ENCODE measurements at places on chromosomes 16 and 17. TPM values are rescaled to one million over a fixed set of nuclear protein-coding genes. Genes with fewer than 3 reads are reported as not detected.

Gene ZPBP2
- 0.81 TPM for total RNA-seq

Gene SLC52A1
- 0.23 TPM for total RNA-seq

Gene ABCA3
- total RNA-seq: 14.6 TPM

Gene GUCY2D
- total RNA-seq: 0.34 TPM

Gene IL4R
- total RNA-seq: 348 TPM

Gene NUDT7
- total RNA-seq: 8.2 TPM

DNA sequence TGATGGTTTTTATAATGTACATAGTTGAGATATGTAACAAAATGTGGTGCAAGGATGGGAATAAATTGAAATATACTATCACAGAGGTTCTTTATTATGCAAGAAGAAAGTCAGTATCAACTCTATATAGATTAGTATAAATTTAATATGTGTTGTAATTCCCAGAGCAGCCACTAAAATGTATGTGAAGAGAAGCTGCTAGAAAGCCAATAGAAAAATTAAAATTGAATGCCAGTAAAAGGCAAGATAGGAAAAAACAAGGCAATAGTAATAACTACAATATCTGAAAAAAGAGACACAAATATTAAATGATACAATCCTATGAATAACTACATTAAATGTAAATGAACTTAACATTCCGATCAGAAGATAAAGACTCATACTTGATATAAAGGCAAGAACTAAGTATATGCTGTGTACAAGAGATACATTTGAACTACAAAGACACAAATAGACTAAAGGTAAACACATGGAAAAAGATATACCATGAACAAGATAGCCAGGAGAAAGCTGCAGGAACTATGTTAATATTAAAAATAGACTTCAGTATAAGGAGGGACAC lies 92.0 kb downstream of the ABCA8 start:
- no peak for DNase-seq

GRCh38 chr17:36885153-36885735 lies 52.0 kb upstream of the LHX1 start:
- no peak for DNase-seq

DNA sequence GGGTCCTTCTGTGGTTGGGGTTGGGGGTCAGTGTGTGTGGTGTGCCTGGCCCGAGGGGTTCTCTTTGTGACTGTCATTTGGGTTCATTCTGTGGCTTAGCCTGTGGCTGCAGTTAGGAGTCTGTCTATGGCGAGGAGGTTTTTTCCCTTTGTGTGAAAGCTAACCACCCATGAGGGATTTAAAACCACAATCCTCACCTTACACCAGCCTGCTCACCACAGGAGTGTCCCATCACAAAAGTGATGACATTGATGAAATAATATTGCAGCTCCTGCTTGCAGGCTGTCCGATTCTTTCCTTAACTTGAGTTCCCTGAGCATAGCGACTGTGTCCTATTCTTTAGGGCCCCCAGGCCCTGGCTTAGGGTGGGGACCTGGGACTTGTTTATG lies 113.6 kb downstream of the RAP1GAP2 start:
- peak; percentile 10 for DNase-seq

GRCh38 chr17:7351665-7352502 lies at the start of gene KCTD11:
Gene KCTD11, plus strand, starts transcription at chr17:7352162.
- DNase-seq: peak; percentile 88

- peak; percentile 87 for DNase-seq
Measured at GRCh38 chr16:641326-642188, at the start of gene MCRIP2. Gene MCRIP2, plus strand, starts transcription at chr16:641828. Its CDS starts 164 bp downstream, at chr16:641992.

GRCh38 chr17:4488989-4489595 lies 9.6 kb upstream of the SPNS2 start:
- DNase-seq: no peak

GRCh38 chr17:57667461-57667923 lies 77.6 kb downstream of the CCDC182 start:
- no peak for DNase-seq

- DNase-seq: no peak
Measured at GRCh38 chr17:43974382-43975266, 20.9 kb upstream of the PYY start.
